ENCODE measurements at places on chromosomes 11 and 22.

GRCh38 chr11:20887137-20887536, 217.8 kb downstream of the NELL1 start:
- DNase-seq, result no peak

- DNase-seq, result peak; percentile 91
Measured at GRCh38 chr11:62556108-62556874, 9.7 kb upstream of the AHNAK start.

DNA sequence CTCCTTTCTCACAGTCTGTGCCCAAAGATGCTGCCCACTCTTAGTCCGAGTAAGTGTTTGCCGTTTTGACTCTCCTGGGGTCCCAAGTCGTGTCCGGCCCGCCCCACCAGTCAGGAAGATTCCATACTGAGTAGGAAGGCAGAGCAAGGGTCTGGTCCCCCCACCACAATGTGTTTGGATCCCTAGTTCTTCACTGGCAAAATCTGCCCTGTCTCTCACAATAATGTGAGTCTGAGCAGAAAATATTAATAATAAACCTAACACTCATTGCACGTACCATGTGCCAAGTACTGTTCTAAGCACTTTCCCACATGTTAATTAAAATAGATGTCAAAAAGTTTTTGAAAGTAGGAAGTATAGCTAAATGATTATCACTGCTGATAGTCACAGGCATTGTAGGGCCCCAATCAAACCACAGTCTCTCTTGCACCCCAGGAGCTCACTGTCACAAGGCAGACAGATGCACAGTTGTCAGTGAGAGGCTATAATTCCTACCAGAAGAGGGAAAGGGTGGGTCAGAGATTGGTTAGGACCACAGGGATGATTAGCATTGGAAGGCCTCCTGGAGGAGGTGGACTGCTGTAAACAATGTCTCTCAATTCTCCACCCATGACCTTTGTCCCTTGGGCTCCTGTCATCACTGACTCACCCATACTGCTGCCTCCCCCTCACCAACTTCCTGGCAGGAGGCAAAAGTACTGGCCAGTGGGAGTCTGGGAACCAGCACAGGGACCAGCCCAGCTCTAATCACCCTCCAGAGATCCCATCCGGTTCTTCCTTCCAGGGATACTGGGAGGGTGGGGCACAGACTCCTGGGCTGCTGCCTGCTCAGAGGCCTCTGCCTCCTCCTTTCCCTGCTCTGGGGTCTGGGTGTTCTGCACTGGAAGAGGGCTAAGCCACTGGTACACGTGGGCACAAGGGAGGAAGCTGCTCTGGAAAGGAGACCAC, 1.0 kb upstream of the POLD4 start:
- no peak for DNase-seq

DNA sequence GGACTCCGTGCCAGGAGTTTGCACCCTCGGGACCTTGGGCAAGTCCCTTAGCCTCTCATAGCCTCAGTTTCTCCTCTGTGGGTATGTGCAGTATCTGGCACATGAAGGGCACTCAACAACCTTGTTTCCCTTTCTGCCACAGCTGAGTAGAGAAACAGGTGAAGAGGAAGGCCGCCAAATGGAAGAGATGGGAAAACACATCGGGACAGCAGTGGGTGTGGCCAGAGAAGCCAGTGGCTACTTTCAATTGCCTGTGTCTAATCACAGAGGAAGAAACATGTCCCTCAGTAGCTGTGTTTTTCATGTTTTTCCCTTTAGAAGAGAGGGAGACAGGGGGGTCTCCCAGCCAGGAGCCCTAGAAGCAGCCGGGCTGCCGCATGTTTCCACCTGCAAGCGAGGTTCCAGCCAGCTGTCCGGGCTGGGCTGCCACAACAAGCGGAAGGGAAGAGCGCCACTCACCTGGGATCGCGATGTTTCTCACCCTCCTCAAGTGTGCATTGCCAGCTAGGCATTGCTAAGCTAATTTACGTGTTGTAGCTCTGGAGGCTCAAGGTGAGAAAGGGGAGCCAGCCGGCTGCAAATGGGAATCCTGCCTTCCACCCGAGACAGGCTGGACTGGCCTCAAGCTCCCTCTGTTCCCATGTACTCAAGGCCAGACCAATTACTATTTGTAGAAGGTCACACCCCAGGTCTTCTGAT, 16.7 kb downstream of the ASPHD2 start:
- no peak for DNase-seq

GRCh38 chr11:5665051-5665570, 19.8 kb downstream of the TRIM5 start:
- no peak for DNase-seq

- DNase-seq, result no peak
Measured at GRCh38 chr22:43481568-43482317, 69.9 kb downstream of the MPPED1 start.

- no peak for DNase-seq
Measured at GRCh38 chr11:10638316-10638925, 55.1 kb downstream of the IRAG1 start.

DNA sequence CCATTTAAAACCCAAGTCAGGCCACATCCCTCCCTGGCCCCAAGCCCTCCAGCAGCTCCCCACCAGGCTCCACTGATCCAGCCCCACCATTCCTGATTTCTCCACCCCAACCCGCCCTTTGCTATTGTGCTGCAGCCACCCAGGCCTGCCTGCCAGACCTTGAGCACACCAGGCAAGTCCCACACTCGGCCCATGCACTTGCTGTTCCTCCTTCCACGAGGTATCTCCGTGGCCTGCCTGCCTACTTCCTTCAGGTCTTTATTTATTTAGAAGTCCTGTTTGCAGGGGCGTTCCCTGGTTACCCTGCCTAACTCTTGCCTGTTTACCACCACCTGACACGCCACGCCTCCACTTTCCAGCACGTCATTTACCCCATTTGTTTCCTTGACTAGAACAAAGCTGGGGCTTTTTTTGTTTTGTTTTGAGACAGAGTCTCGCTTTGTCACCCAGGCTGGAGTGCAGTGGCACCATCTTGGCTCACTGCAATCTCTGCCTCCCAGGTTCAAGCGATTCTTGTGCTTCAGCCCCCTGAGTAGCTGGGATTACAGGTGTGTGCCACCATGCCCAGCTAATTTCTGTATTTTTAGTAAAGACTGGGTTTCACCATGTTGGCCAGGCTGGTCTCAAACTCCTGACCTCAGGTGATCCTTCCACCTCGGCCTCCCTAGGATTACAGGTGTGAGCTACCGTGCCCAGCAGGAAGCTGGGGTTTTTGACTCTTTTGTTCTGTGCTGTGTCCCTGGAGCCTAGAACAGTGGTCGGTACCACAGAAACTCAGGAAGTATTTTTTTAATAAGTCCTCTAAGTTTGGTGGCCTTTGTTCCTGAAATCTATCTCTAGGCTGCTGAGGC, 6.7 kb downstream of the CENPM start:
- peak; percentile 73 for DNase-seq

- no peak for DNase-seq
Measured at GRCh38 chr22:31091106-31091975, 10.2 kb downstream of the SMTN start.

- no peak for DNase-seq
Measured at GRCh38 chr11:19978668-19979518, 181.4 kb downstream of the DBX1 start.

GRCh38 chr22:41447435-41448188, 1.0 kb upstream of the TOB2 start:
- DNase-seq, result peak; percentile 62
